ENCODE measurements at places on chromosomes 13 and 19.

DNA sequence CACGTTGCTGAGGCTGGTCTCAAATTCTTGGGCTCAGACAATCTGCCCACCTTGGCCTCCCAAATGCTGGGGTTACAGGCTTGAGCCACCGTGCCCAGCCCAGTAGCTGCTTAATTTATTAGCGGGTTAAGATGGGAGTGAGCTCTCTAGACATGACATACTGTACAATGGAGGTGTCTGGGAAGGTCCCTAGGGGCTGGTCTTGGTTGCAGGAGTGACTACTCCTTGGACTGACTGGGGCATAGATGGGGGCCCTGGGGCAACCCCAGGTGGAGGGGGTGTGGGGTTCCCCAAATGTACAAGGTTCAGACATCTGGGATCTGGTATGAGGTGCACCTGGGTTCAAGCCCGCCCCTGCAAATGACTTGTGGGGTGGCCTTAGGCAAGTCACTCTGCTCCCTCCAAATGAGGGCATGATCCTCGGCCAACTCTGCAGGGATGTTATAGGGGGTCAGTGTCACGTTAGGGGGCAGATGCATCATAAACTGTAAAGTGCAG, 12.8 kb downstream of the CIB3 start:
- DNase-seq, result no peak

GRCh38 chr13:27006519-27007161, 165.0 kb downstream of the USP12 start:
- DNase-seq, result peak; percentile 44

GRCh38 chr13:99982036-99982730, 599 bp downstream of the ZIC2 start:
- no peak for DNase-seq

- no peak for DNase-seq
Measured at GRCh38 chr19:46733690-46734292, 12.1 kb upstream of the FKRP start.

DNA sequence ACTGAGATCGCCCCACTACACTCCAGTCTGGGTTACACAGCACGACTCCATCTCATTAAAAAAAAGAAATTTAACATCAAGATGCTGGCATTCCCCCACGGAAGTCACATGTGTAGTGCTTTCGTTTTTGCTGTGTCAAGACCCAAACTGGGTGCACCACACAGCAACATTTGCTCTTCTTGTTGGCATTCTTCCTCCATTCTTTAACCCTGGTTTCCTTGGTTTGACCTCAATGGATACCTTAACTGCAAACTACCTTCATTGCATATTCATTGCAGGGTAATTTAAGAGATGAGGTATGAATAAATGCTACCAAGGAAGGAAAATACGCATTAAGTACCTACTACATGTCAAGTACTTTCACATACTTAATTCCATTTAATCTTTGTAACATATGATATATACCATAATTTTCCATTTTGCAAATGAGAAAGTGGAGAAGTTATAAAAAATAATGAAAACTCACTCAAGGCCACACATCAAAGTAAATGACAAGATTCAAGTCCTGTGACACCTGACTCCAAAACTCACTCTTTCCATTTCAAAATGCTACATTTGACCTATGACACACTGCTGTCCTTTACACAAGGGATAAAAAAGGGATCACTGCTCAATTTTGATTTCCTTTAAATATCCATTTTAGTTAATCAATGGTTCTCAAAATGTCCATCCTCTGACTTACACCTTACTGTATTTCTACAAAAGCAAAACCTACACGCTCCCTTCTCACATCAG, 59.2 kb downstream of the STK24 start:
- no peak for DNase-seq
